ENCODE measurements at places on chromosomes 11 and 22. TPM values are rescaled to one million over a fixed set of nuclear protein-coding genes. Genes with fewer than 3 reads are reported as not detected.

GRCh38 chr11:60282286-60282685, 1.8 kb downstream of the MS4A4A start:
- DNase-seq = peak; percentile 28

DNA sequence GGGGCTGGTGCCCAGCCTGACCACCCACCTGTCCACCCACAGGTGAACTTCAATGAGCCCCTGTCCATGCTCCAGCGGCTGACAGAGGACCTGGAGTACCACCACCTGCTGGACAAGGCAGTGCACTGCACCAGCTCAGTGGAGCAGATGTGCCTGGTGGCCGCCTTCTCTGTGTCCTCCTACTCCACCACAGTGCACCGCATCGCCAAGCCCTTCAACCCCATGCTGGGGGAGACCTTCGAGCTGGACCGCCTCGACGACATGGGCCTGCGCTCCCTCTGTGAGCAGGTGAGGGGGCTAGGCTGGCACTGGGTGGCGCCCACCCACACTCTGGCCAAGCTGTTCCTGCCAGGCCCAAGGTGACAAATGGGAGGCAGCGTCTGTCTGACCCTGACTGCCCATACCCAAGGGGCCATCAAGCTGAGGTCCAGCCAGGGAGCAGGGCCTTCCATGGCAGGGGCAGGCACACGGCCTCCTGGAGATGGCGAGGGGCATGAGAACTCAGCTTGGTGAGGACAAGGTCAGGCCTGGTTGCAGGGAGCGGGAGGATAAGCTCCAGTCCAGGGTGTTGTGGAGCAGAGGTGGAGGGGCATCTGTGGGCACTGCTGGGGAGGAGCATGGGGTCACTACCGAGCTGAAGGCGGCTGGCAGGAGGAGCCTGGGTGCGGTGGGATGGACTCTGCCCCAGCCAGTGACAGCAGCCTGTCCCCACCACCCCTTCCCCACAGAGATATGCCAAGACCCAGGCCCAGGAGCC, 77.7 kb downstream of the MORC2 start:
- peak; percentile 3 for DNase-seq

- no peak for DNase-seq
These were observed 278.9 kb upstream of the NARS2 start for GRCh38 chr11:78853521-78853920.

GRCh38 chr11:119421351-119421750, 1.6 kb downstream of the THY1 start:
- peak; percentile 15 for DNase-seq

GRCh38 chr11:74011360-74012073, 2.6 kb upstream of the UCP3 start:
- DNase-seq = no peak

Gene NTM
- 0.96 TPM for total RNA-seq

Gene ART1
- not detected for total RNA-seq

Gene IFITM10
- 2.7 TPM for total RNA-seq

Measured in M059J (cell line).